Iris pigment epithelial cell (primary cell): ENCODE measurements at places on chromosomes 13 and 19.

GRCh38 chr13:53703371-53704080 lies 674.9 kb downstream of the OLFM4 start:
- DNase-seq, result no peak

- DNase-seq, result no peak
Measured at GRCh38 chr19:1041835-1042685, 2.2 kb downstream of the ABCA7 start.

GRCh38 chr19:57096685-57097361 lies 23.0 kb upstream of the USP29 start:
- no peak for DNase-seq

DNA sequence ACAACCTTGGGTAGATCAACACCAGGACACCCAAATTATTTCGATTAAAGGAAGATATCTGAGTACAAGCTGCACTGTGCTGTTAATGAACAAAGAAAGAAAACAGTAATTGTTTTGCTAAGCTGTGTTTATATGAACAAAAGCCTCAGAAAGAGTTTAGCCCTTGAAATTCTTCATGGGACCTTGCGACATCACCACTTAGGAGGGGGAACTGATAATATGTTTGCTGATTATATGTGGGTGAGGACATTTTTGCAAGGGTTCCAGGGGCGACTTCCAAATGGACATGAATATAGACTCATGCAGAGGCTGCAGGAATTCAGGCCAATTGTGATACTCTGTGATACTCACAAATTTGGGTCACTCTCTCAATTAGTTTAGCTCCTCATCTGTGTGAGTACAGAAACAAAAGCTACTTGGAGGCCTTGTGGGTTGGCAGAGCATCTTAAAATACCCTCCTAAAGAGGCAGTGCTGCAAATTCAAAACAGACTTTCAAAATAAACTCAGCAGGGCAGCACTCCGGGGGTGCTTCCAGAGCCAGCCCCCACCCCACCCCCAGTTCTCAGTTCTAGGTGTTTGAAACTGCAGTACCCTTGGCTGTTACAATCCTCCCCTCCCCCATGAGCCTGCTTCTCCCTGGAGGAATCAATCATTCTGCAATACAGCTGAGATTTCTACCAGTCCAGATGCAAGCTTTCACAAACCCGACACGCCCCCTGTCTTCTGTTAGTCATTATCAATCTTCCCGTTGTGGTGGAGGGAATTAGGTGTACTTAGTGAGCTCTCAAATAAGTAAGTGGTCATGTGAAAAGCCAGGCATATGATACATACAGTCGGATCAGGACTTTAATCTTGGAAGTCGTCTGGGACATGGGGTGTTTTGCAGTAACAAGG lies 97.0 kb upstream of the MBNL2 start:
- peak; percentile 98 for DNase-seq

DNA sequence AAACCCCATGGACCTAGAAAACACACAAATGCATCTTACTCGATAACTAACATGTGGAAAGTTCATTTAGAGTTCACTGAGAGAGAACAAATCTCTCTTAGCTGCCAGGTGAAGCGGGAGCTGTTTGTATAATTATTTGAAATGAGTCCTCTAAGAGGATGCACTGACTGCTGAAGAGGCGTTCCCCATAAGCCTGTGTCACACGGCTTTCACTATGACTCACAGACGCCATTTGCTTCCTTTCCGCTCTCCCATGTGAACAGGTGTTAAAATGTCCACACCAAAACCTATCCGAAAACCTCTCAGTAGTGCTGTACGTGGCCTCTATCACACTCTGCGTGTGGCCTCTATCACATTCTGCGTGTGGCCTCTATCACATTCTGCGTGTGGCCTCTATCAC lies 101.8 kb downstream of the SOX1 start:
- DNase-seq, result no peak

DNA sequence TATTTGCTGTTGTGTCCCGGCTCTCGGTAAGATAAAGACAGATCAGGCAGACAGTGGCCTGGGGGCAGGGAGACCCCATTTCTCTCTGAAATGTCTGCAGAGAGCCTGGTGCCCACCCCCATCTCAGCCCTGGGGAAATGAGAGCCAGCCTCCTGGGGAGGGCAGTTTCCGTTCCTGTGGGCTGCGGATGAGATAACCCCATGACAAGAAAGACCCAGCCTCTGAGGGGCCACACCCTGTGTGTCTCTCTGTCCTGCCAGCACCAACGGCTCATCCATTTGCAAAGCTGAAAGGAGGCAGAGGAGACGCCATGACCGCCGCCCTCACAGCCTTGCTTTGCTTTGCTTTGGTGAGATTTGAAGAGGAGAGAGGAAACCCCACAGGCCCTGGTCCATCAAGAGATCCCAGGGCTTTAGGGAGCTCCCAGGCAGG lies 28.1 kb upstream of the KIR3DL3 start:
- DNase-seq, result no peak

- DNase-seq, result no peak
Measured at GRCh38 chr13:90395846-90396245, 951.6 kb upstream of the MIR17HG start.

DNA sequence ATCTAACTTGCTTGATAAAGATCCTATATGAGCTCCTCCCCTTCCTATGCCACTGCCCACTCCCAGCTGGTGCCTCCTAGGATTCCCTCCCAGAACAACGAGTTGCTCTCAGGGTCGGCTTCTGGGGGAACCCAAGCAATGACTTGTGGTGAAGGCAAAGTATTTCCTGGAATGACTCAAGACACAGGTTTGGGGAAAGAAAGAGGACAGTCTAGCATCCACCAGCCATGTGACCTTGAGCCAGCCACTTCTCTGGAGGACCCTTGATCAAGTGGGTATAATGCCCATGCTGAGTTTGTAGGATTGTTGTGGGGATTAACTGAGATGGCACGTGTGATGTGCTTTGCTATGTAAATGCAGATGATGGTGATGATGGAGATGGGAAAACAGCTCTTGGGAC lies 33.0 kb downstream of the MBD3L2B start:
- DNase-seq, result no peak

DNA sequence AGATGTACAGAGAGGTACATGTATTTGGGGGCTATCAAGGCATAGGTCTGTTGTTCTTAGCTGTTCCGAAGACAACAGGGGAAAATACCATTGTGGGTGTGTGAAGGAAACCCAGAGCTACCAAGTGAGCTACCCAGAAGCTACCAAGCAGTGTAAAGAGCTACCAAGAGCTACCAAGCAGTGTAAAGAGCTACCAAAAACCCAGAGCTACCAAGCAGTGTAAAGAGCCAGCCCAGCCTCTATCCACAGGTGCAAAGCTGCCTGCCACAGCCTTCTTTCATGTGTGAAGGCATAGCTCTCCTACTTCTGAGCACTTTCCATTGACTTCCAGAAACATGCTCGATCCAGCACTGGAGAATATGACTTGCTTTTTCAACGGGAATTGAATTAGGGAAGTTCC lies 145.7 kb downstream of the AKAP11 start:
- DNase-seq, result no peak

DNA sequence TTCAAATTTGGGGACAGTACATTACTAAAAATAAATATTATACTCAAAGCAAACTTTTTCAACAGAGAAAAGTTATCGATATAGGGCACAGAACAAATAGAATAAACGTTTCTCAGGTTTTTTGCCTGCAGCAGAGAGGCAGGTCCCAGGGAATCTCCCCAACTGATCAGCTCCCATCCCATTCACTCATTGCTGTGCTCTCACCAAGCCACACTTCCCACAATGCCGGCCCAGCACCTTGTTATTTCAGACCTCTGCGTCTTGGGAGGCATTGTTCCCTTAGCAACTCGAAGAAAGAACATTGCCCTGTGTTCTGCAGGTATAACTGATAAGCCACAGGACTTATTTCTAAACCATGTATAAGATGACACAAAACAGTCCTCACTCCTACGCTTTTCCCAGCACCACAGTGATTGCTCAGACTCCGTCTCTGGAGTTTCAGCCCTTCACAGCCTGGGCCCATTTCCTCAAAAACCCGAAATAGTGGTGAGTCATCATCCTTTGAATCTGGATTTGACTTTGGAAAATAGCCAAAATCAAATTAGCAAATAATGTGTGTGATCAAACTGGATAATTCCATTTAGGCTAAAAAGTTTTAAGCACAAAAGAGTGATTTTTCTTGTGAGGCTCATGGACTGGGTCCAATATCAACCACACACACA lies 100.4 kb downstream of the DCLK1 start:
- DNase-seq, result peak; percentile 79

DNA sequence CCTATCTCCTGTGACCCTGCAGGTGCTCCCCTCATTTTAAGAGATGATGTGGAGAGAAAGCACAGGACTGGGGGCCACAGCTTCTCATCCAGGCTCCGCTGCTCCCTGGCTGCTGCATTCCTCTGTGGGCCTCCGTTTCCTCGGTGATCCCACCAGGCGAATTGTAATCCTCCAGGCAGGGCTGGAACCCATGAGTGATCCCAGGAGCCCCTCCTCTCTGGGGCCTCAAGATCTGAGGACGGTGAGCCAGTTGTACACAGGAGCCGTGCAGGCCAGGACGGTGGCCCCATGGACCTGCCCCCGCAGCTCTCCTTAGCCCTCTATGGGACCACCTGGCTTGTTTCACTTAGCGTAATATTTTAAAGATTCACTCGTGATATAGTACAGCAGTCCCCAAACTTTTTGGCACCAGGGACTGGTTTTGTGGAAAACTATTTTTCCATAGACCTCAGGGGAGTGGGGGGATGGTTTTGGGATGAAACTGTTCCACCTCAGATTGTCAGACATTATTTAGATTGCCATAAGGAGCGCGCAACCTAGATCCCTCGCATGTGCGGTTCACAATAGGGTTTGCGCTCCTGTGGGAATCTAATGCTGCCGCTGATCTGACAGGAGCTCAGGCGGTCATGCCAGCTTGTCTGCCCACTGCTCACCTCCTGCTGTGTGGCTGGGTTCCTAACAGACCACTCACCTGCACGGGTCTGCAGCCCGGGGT lies 5.6 kb downstream of the FFAR3 start:
- DNase-seq, result no peak

DNA sequence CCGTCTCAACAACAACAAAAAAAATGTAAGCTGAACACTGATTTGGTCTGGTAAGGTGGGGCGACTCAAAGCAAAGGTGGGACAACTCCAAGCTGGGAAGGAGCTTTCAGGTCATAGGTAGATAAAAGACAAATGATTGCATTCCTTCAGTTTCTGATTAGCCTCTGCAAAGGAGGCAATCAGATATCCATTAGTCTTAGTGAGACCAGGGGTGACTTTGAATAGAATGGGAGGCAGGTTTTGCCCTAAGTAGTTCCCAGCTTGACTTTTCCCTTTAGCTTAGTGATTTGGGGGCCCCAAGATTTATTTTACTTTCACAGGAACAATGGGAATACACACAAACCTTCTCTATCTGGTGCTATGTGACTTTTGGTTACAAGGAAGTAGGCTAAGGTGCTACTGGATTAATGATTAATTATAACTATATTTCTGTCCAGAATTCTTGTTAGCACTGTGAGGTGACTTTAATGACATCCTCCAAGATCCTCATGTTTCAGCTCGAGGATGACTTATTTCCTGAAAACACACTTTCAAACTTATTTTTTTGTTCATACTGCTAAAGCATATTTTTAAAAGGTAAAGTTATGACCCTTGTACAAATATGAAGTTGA lies 10.6 kb upstream of the MTRF1 start:
- no peak for DNase-seq

- no peak for DNase-seq
Measured at GRCh38 chr19:46025835-46026234, 3.0 kb upstream of the PGLYRP1 start.

DNA sequence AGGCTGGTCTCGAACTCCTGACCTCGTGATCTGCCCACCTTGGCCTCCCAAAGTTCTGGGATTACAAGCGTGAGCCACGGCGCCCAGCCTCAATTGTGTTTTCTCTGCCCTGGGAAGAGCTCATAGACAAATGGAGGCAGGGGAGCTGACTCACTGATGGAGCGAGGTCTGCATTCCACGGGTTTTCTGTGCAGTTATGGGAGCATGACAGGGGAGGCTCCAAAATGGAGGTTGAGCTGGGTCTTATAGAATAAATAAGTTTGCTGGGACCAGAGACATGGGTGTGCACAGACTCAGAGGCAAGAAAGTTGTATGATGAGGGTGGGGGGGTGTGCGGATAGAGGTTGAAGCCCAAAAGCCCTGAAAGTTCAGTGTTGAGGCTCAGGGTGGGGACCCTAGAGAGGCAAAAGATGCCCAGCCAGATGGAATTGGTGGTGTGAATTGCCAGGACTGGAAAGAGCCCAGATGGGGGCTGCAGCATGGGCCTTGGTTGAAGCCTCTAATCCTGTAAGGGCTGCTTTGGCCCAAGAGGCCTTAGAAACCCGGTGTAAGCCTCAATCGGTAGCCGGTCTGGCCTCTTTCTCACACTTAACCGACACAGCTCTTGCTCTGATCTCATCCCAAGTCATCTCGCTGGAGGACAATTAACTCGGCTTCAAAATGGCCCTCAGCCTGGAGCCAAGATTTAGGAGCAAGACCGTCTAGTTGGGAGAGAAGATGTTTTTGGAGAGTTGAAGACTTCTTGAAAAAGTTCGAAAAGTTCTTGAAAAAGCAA lies 1.9 kb downstream of the TPM4 start:
- DNase-seq, result peak; percentile 65

GRCh38 chr13:99982036-99982730 lies 599 bp downstream of the ZIC2 start:
- DNase-seq, result no peak

GRCh38 chr13:25943081-25943480 lies 108.7 kb downstream of the SHISA2 start:
- DNase-seq, result no peak

DNA sequence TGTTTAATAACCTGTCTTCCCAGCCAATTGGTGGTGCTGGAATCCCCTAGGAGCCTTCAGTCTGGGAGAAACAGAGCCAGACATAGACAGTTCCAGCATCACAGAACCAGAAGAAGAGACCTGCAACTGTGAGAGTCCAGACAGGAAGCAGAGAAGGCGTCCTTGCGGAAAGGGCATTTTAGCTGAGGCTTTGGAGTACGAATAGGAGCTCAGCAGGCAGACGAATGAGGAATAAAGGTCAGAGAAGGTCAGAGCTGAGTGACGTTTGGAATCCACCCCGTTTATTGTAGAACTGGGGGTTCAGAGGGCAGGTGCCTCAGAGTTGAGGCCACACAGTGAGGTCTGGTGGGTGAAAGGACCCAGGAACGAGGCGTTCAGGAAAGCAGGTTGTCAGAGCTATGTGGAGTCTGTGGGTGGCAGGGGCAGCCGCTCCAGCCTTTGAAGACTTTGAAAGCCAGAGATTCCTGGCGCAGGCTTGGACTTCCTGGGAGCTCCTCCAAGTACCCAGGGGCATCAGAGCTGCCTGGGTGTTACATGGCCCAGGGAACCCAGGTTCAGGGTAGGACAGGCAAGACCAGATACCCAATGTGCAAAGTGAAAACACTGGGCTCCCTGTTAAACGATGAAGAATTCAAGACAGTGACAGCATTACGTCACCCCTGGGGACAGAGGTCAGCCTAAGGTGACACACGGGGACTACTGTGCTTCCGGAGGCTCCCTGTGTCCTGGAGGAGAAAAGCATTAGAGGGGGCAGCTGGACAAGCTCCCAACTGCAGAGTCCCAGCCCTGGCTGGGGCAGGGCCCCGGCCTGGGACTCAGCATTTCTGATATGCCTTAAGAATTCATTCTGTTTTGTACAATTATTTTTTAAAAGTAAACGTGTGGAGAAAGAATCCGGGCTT lies 5.5 kb downstream of the ARRDC2 start:
- DNase-seq, result no peak

DNA sequence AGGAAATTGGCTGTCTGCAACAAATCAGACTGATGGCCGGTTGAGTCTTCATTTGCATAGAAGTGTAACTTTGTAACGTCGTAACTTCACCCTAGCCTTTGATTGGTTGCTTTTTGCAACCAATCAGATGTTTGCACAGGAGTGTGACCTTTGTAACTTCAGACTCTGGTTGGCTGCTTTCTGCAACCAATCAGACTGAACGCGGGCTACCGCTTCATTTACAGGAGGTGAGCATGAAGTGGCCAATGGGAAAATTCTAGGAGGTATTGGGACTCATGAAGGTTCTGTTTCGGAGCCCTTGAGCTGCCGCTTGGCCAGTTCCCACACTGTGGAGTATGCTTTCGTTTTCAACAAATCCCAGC lies 441 bp upstream of the ZNF559 start:
- DNase-seq, result peak; percentile 92
